A549 treated with CORT108297 at 1 μM for 4 hours (cell line): ENCODE measurements at places on chromosomes 12 and 14. TPM values are rescaled to one million over a fixed set of nuclear protein-coding genes. Genes with fewer than 3 reads are reported as not detected.

Gene POTEM
- not detected in 5 replicates for total RNA-seq

Gene ACOT6
- total RNA-seq, result not detected in 5 replicates

Gene DAO
- not detected in 5 replicates for total RNA-seq

Gene CLEC1B
- total RNA-seq, result not detected in 5 replicates

Gene STK38L
- total RNA-seq, result 10.6 to 12.0 TPM (median 11.8 TPM) in 5 replicates

Gene KLHL42
- total RNA-seq, result 15.3 to 19.8 TPM (median 18.2 TPM) in 5 replicates

Gene IL26
- total RNA-seq, result not detected in 5 replicates
